Stimulated activated CD4-positive, alpha-beta T cell treated with anti-CD3 and anti-CD28 coated beads, Interleukin-2, amount 100 ng/mL, for 4 hours (primary cell): ENCODE measurements at places on chromosomes 16 and 17.

- no peak for DNase-seq
Measured at GRCh38 chr17:79202480-79202879, 127.9 kb downstream of the ENGASE start.

DNA sequence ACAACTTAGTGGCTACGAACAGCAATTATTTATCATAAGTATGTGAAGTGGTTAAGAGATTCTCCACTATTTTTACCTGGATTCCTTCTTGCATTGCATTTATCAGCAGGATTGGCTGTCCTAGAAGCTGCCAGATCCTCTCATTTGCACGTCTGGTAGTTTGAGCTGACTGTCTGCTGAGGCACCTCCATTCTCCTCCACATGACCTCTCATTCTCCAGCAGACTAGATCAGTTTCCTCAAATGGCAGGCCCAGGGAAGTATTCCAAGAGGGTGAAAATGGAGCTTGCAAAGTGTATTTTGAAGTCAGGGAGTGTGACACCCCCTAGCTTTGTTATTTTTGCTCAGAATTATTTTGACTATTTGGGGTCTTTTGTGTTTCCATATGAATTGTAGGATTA lies 870.1 kb downstream of the CDH11 start:
- DNase-seq, result no peak

DNA sequence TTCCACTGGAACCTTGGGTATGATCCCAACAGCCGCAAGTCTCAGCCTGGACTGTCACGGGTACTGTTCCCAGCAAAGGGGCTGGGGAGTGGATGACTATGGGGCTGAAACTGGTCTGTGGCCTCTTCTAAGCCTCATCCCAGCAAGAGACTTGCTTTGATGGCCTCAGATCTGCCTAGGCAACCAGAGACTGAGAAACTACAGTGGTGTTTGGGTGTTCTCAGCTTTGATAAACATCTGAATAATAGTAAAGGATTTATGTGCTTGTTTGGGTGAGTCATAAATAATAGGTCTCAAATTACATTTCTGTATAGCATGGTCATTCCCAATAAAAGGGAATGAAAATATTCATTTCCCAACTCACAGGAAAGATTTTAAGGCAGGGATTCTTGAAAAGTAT lies 30.2 kb upstream of the ULK2 start:
- DNase-seq, result no peak

- DNase-seq, result no peak
Measured at GRCh38 chr17:67246653-67247415, 1.8 kb upstream of the HELZ start.

DNA sequence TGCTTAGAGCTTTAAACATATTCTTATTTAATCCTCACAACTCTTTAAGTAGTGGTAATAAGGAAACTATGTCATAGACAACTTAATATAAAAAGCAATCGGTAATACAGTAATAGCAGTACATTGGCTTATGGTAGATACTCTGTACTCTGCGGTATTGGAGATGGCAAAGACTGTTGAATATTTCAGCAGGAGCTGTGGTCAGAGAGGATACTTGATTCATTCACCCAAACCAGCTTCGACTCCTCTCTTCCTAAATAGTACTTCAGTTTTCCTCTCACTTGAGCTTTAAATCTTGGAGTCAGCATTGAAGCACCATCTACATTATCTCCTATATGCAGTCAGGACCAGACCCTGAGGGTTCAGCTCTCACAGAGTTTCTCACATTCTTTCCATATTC lies 169.3 kb downstream of the CYB561 start:
- no peak for DNase-seq

GRCh38 chr16:71808593-71809459 lies at the start of gene AP1G1:
TSS of gene AP1G1 (minus strand) at chr16:71808834. CDS start at chr16:71789479, 19,355 bp downstream.
- DNase-seq, result peak; percentile 93

- DNase-seq, result no peak
Measured at GRCh38 chr16:46986896-46987295, 13.4 kb upstream of the DNAJA2 start.
